ENCODE measurements at places on chromosomes 6 and 20.

DNA sequence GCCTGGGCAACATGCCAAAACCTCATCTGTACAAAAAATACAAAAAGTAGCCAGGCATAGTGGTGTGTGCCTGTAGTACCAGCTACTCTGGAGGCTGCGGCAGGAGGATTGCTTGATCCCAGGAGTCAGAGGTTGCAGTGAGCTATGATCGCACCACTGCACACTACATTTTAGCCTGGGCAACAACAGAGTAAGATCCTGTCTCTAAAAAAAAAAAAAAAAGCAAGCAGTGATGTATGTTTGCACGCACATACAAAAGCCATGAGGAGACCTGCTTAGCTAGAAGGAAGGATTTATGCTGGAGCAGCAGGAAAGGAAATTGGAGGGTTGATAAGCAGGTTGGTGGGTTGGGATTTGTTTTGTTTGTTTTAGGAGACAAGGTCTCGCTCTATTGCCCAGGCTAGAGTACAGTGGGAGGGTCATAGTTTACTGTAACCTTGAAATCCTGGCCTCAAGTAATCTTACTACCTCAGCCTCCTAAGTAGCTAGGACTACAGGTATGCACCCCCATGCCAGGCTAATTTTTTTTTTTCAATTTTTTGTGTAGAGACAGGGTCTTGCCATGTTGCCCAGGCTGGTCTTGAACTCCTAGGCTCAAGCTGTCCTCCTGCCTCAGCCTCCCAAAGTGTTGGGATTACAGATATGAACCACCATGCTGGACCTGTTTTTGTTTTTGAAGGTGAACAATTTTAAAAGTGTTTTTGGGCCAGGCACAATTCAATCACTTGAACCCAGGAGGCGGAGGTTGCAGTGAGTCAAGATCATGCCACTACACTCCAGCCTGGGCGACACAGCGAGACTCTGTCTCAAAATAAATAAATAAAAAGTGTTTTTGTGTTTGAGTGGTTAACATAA lies 4.0 kb downstream of the ZSWIM3 start:
- DNase-seq = no peak

DNA sequence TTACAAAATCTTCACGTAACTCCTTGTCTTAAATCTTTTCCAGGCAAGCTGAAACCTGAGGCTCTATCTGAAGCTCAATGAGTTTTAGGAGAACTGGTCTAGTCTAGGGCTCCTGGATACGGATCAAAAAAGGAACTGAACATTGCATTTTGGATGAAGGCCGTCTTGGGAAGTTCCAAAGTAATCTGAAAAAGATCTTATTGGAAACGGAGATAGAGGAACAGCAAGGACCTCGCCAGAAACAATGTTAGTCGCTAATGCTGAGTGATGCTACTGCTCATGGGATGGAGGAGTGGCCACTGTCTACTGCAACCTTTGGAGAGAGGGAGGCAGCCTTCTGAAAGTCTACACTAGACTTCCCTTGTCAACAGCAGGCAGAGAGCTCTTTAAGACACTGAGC lies 91.4 kb upstream of the ATXN1 start:
- DNase-seq = no peak

GRCh38 chr6:89536231-89536630 lies 102.3 kb downstream of the LYRM2 start:
- DNase-seq = no peak

DNA sequence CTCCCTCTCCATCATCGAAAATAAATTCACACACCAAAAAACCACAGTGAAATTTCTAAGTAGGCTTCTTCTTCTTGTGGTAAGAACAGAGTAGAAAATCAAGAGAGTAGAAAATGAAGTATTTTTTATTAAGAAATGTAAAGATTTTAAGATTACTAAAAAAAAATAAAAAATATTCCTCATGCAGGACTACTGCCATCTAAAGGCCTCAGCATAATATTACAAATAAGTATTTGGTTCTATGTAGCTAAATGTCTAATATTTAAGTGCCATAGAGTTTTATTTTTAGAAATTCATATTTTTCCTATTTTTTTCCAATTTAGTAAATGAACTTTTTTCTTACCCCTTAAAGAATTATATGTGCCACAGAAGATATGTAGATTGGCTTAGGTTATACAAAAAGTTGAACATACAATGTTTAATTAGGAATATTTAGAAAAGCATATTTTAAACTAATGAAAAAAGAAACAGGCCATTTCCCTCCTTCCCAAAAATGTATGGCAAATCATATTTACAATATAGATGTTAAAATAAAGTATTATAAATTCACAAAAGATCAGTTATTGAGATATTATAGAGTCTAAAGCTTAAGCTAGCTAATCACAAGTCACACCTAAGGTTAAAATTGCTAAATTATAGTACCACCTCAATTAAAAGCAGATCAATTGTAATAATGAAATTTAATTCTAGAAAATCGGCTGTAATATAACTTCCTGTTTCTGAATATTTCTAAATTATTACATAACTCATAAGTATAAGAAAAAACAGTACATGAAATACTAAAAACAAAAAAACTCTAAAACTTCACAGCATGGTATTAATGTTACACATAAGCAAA lies 3.5 kb upstream of the NT5DC1 start:
- no peak for DNase-seq

DNA sequence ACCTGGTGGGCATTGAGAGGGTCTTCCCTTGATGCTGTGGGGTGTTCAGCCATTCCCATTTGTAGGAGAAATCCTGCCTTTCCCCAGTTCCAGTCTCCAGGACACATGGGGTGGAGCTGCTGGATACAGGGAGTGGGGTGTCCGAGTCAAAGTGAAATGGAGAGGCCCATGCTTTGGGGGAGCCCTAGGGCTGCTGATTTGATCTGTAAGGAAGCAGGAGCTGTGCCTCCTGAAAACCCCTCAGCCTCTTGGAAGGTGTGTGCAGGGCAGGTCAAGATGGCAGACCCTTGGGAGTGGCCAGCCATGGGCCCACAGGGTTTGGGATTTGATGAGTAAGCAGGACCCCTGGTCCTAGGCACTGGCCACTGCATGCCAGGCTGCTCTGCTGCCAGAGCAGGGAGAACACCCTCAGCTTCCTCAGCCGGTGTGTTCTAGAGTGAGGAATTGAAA lies 82.0 kb downstream of the SERAC1 start:
- DNase-seq = no peak

DNA sequence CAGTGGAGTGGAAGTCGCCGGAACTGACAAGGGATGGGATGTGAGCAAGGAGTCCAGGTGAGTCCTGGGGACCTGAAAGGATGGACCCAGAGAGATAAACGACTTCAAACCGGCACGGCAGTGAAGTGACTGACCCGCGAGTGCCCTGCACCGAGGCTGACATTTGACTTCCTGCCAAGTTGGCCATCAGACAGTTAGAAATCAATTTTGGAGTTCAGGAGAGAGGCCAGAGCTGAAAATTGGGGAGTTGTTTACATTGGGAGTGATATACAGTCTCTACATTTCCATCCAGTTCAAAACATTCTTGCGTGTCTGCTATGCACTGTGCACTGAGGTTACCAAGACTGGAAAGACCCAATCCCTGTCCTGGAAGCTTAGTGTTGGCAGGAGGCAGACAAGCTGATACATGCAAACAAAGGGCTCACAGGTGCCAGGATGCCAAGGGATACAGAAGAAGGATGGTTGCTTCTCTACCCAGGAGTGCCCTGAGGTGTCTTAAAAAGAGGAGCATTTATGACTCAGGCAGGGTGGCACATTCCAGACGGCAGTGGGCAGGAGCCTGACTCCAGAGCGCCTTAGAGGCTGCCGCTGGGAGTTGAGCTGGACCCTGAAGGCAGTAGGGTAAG lies 186.6 kb downstream of the MTHFD1L start:
- no peak for DNase-seq
